ENCODE measurements at places on chromosomes 13 and 19.

DNA sequence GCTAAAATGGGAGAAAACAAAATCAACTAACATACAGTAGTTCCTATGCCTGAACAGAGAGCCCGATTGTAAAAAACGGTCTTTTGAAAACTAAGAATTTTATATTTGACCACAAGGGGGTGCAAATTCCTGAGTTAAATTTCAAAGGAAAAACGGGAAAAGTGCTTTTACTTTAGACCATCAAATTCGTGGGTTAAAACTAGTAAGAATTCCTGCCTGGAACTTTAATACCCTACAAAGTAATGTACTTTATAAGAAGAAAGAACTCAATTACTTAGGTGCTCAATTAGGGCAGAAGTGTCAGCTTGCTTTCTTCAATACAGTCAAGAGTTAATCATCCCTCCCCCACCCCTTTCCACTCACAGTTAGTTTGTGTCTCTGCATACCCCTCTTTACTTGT is 69.8 kb downstream of the KCNRG start:
- DNase-seq, result peak; percentile 49

DNA sequence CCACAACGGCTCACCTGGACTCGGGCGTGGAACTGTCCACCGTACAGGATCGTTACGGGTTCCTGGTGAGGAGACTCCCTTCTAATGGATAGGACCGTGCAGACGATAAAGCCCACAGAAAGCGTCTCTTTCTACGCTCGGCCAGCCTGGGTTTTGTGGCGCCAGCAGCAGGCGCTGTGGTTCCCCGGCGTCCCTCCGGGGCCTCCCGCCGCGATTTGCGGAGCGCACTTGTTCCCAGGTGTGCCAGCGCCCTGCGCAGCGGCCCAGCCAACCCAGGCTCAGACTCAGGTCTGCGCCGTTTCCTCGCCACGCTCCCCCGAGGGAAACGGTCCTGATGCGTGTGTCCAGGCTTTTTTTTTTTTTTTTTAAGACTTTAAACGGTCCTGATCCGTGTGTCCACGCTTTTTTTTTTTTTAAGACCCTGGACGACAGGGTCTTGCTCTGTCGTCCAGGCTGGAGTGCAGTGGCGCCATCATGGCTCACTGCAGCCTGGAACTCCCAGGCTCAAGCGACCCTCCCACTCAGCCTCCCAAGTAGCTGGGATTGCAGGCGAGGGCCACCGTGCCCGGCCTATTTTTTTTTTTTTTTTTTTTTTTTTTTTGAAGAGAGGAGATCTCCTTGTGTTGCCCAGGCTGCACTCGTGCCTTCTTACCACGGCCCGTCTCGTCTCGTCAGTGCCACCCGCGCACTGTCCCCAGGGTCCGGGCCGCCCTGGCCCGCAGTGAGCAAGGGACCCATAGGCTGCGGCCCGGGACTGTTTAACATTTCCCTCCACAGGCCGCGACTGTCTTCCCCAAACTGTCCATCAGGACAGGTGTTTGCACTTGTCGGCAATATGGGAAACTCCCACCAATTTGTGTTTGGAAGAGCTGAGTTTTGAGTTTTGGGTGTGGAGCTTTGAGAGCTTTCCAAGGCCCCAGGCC is 23.8 kb downstream of the GJA3 start:
- peak; percentile 40 for DNase-seq

DNA sequence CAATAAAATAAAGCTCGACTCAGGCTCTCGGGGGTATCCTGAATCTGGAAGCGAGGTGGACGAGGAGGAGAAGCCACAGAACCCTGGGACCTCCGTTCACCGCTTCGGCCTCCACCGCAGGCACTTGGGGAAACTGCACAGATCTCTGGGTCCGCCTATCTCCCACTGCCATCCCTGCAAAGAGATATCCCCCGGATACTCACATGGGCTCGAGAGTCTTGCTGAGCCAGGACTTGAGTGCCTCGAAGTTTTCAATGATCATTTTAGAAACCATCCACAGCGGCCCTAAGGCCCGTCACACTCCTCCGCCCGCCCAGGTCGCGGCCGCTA is 589 bp downstream of the RBM26 start:
- DNase-seq, result no peak

GRCh38 chr13:35530147-35530546 is 53.7 kb upstream of the MAB21L1 start:
- peak; percentile 17 for DNase-seq

DNA sequence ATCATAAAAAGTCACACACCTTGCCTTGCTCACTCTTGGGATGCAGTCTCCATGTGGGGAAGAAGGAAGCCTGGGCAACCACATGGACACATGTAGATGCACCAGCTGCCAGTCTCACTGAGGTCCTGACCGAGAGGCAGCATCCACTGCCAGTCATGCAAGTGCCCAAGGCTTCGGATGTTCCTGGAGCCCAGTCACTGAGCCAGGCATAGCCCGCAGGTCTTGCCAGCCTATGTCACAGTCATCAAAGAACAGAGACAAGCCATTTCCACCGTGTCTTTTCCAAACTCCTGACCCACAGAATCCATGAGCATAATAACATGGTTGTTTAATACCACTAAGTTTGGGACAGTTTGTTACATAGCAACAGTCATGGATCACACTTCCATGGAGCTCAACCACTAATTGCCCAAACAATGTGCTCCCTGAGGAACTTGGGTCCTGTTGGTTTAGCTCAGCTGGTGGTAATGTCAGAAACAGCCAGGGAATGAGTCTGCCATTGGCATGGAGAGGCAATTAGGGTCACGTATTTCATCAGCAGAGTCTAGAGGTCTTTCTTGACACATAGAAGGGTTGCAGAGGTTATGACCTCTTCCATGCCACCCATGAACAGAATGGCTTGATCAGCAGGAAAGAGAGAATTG is 21.5 kb downstream of the STARD13 start:
- no peak for DNase-seq

- no peak for DNase-seq
These were observed 90.9 kb upstream of the ZNF507 start for GRCh38 chr19:32254509-32254890.

GRCh38 chr13:32537580-32538142 is 934 bp downstream of the N4BP2L2 start:
- no peak for DNase-seq

- DNase-seq, result no peak
These were observed 128.4 kb downstream of the LHFPL6 start for GRCh38 chr13:39474600-39474999.

- DNase-seq, result peak; percentile 33
These were observed 3.8 kb downstream of the ZIC2 start for GRCh38 chr13:99985241-99985874.

GRCh38 chr13:112347986-112348385 is 28.2 kb upstream of the SPACA7 start:
- DNase-seq, result no peak

GRCh38 chr13:75154331-75154730 is 327.6 kb downstream of the TBC1D4 start:
- no peak for DNase-seq

GRCh38 chr13:50613356-50613831 is 230.1 kb downstream of the DLEU7 start:
- peak; percentile 86 for DNase-seq

DNA sequence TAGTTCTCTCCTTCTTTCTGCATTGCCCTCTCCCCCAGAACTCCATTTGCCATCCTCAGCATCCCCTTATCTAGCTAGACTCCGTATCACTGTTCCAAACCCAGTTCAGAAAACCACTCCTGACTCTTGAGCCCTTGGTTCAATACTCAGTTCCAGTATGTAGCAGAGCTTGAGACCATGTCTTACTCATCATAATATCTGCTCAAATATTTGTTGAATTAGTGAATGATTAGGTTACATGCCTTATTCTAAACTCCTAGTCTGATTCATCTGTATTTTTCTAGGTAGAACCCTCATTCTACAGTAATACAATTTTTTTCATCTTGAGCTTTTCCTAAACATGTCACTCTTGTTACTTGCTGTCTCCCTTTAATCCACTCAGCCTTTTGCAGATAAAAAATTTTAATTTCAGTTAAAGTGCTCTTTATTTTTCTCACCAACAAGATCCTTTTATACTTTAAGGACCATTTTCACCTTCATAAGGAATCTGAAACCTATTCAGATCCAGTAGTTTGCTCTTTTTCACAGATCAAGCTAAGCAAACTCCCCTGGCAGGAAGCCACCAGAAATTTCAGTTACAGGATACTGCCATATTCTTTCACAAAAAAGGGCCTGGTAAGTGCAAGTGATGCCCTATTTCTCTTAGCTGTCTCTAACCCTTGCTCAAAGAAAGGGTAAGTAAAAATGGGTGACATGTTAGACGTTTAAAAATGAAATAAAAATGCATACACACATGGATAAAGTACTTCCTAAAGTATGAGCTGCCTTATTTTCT is 23.1 kb upstream of the INTS6 start:
- DNase-seq, result peak; percentile 4

GRCh38 chr19:343451-343931 is 1.1 kb downstream of the MIER2 start:
- no peak for DNase-seq

DNA sequence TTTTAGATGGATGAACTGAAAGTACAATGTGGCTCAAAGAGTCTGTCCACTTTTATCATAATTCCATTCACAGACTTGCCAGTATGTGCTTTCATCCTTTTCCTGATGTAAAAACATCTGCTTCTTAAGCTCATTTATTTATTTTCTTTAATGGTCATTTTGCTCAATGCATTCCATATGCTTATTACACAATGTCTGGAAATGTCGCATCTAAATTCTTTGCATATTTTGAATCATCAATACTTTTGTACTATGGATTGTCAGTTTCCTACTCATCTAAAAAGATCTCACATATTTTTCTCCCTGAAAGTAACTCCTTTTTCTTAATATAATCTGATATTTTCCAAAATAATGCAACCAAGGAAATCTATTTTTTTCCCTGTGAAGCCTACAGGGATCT is 1315.8 kb downstream of the EFNB2 start:
- no peak for DNase-seq

DNA sequence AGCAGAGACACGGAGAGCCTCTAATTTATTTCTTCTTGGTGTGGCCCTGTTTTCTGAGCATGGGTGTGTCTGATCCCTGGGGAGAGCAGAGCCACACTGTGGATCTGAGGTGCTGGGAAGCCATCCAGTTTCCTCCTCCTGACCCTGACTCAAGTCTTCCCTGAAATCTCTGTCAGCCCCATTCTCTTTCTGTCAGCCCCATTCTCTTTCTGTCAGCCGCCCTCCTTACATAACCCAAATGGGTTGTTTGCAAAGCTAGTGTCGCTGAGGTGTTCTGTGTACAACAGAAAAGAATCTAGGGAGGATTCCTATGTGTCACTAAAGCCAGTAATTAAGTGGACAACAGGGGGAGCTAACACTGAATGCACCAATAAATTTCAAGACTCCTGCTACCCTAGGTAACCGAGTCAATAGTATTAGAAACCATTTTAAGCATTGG is 50.2 kb downstream of the LRCH1 start:
- DNase-seq, result no peak

- DNase-seq, result no peak
These were observed 57.0 kb downstream of the ERCC5 start for GRCh38 chr13:102902789-102903347.

DNA sequence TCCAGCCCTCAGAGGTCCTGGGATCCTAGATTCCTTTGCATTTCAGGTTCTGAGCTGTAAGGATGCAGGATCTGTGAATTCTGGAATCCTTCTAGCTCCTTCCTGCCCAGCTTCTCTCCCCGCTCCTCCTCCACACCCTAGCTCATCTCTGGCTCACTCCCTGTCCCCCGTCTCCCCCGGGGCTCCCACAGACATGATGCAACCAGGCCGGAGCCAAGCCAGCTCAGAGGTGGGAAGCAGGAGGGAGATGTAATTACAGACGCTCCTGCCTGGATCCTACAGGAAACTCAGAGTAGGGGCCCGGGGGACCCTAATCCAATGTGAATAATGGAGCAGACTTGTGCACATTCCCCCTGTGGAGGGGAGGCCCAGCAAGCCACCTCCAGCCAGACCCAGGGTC is 4.5 kb downstream of the GNG8 start:
- DNase-seq, result no peak

- DNase-seq, result no peak
These were observed 12.1 kb upstream of the KBTBD7 start for GRCh38 chr13:41206467-41206866.

DNA sequence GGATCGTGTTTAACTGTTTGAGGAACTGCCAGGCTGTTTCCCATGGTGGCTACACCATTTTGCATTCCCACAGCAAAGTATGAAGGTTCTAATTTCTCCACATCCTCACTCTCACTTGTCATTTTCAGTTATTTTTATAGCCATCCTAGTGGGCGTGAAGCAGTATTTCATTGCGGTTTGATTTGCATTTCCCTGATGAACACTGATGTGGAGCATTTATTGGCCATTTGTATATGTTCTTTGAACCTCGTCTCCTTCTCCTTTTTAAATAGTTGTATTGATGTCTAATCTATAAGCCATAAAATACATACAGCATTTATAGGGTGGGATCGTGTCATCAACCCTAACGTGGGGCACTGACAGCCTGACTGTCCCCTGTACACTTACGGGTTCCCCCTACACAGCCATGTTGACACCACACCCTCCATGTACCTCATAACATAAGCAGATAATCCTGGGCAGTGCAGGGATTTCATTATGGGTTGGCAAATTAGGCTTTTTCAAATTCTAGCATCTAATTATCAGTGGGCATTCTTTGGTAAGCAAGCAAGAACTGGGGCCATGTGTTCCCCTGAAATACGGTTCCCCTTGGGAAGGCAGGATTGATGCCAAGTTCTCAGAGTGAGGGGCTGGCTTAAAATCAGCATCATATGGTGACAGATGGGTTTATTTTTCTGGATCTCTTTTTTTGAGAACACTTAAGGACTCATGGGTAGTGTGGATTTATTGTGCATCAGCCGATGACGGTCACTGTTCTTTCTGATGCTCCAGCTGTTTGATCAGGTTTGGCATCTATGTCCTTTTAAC is 11.6 kb upstream of the ZBTB45 start:
- no peak for DNase-seq

- peak; percentile 92 for DNase-seq
These were observed 1.9 kb downstream of the GNG8 start for GRCh38 chr19:46634045-46634655.

- DNase-seq, result no peak
These were observed 313.3 kb downstream of the GPC6 start for GRCh38 chr13:93539914-93540313.

GRCh38 chr19:3494051-3494450 is 6.4 kb downstream of the DOHH start:
- DNase-seq, result no peak

DNA sequence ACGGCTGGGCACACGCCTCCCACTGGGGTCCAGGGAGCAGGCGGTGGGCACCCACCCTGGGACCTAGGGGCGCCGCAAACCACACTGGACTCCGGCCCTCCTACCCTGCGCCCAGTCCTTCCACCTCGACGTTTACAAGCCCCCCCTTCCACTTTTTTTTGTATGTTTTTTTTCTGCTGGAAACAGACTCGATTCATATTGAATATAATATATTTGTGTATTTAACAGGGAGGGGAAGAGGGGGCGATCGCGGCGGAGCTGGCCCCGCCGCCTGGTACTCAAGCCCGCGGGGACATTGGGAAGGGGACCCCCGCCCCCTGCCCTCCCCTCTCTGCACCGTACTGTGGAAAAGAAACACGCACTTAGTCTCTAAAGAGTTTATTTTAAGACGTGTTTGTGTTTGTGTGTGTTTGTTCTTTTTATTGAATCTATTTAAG is 1.6 kb downstream of the JUNB start:
- no peak for DNase-seq

- DNase-seq, result peak; percentile 99
These were observed 135.2 kb downstream of the TSHZ3 start for GRCh38 chr19:31214086-31214485.

- no peak for DNase-seq
These were observed 704.4 kb upstream of the PCDH20 start for GRCh38 chr13:62119739-62120700.

All from common myeloid progenitor, CD34-positive (primary cell).